CD14-positive monocyte (primary cell): ENCODE measurements at places on chromosomes 2 and 18.
A peak's percentile ranks its signal among the peaks of the same experiment; 100 is the strongest.

DNA sequence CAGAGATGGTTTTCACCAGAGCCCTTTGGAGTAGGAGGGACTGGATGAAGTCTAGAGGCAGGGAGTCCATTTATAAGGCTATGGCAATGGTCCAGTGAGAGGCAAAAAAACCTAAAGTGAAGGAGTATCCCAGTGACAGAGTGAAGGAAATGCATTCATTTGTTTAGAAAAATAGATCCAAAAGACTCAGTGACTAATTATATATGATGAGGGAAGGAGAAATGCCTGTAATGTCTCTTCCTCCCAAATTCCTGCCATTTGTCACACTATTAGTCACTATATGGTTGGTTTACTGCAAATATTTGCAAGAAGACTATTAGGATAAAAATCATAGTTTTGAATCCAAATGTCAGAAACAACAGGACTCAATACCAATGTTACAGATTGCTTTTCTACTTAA is 104.2 kb downstream of the ZNF521 start:
- no peak for DNase-seq

DNA sequence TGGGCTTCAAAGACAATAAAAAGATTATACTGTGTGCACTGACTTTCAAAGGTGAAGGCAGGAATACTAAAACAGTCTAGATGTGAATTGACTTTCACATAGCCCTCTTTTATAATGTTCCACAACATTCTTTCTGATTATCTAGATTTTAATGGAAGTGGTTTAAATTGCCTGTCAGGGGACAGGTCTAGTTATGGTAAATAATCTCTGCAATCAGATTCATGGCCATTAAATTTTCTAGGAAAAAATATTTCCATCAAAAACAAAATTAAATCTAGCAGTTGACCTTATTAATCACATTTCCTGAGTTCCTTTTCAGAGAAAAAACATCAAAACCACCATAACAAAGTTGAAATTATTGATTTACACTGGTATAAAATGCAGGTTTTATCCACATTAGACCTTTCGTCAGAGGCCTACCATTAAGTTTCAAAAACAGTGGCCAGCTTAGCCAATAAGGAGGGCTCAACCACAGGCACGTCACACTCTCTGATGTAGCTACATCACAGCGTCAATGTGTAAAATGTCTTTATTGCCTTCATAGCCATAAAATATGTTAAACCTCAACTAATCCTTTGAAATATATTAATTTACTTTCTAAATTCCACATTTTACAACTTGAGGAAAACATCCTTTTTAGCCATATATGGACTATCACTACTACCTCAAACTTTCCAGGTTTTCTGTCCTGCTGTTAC is 79.4 kb downstream of the NOL10 start:
- no peak for DNase-seq

DNA sequence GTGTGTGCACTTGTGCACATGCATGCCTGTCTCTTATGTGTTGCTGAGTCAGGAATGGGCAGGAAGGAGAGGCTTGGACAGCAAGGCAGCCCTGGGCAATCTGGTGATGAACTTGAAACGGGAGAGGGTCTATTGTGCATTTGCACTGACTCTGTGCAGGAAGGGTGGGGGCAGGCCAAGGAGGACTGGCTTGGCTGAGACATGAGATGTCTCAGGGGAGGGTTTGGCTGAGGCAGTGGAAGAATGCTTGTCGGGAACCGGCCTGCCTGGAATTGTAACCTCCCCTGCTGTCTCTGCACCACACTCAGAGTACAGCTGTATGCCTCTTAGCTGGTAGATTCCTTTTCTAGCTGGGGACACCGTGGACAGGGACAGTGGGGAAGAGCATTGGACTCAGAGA is 176.1 kb upstream of the TNP1 start:
- no peak for DNase-seq

DNA sequence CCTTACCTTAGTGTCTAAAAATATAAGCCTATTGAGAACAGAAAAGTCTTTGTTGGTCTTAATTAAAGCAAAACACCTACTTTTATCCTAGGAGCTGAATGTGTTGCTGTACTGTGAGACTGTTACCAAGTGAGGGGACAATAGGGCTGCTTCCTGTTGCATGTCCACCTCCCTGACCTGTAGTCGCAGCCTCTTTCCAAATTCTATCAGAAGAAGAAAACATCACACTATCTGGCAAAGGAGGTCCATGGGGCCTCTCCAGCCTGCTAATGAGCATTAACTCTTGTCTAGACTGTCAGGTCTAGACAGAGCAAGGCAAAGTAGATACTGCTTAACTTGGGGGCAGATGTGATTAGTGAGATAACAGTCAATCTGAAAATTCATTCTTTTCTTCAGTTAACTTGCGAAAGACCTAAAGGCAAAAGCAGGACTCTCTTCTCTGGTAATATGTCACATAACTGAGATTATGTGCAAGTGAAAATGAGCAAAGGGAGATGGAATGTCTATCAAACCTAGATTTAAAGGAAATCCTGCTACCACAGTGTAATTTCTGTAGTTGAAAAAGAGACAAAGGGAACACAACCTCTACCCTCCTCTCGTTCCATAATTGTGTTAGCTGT is 66.9 kb downstream of the CDH20 start:
- DNase-seq = no peak

- DNase-seq = no peak
Measured at GRCh38 chr18:2312440-2312839, 258.9 kb downstream of the METTL4 start.

DNA sequence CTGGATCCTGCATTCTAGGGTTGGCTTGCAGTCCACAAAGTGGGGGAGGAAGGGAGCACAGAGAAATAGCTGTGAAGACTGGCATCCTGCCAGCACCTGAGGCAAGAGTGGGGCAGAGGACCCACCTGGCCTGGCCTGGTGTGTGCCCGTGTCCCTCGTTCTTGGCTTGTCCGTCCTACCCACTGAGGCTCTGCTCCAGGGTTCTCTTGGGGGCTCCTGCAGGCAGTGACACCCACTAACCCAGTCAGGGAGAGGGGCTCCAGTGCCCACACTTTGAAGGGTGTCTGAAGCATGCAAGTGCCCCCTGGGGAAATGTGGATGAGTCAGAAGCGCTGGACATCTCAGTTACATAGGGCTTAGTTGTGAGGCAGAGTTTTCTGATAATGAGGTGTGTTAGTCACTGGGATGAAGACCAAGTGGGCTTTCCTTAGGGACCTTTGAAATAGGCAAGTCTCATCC is 79.4 kb downstream of the SLC4A3 start:
- no peak for DNase-seq

- DNase-seq = no peak
Measured at GRCh38 chr18:41244591-41245037, 710.4 kb upstream of the PIK3C3 start.

DNA sequence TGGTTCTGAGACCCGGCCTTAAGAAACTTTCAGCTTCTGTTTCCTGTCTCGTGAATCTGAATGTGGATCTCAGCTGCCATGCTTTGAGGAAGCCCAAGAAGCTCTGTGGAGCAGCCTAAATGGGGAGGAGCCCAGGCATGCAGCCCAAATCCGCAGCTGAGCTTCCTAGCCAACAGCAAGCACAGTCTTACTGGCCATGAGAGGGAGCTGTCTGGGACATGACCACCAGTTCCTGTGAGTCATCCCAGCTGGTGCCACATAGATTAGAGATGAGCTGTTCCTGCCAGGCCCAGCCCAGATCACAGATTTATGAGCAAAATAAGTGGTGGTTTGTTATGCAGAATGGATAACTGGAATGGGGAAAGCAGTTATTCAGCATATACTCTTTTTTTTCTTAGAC is 224.4 kb upstream of the APCDD1 start:
- DNase-seq = peak; percentile 31

GRCh38 chr2:168801961-168802858 is at the start of gene NOSTRIN:
Gene NOSTRIN, plus strand, starts transcription at chr2:168802637. Its CDS starts 10 bp downstream, at chr2:168802647.
- DNase-seq = no peak

DNA sequence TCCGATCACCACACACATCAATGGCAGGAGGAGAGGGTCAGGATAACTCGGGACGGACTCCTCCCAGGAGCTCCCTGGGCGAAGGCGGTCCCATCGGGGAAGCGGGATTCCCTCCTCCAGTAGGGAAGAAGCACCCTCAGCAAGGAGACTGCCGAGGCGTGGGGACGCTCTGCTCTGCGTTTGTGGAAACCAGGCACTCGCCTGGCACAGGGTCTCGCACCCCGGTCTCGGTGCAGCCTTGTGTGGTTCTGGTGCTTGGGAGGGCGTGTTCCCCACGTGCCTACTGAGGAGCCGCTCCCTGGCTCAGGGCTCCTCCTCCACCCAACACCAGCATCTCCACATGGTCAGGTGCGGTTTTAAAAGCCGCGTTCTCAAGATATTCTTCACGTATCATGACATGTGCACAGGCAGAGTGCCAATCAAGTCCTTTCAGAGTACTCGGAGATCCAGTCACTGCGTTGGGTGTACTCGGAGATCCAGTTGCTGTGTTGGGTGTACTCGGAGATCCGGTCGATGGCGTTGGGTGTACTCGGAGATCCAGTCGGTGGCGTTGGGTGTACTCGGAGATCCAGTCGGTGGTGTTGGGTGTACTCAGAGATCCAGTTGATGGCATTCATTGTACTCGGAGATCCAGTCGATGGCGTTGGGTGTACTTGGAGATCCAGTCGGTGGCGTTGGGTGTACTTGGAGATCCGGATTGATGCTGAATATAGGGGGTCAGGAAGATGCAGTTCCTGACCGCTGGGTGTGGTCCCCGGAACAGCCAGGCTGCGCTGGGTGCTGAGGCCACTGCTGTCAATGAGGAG is 117.5 kb downstream of the RTP5 start:
- no peak for DNase-seq

GRCh38 chr2:173828189-173829142 is 136.7 kb downstream of the SP3 start:
- no peak for DNase-seq

GRCh38 chr18:73981796-73982195 is 165.8 kb downstream of the FBXO15 start:
- DNase-seq = no peak

GRCh38 chr2:158795195-158795924 is at the start of gene DAPL1:
Gene DAPL1, plus strand, starts transcription at chr2:158795317. Its CDS starts 56 bp downstream, at chr2:158795373.
- no peak for DNase-seq

GRCh38 chr18:13641551-13642439 is 84.6 kb downstream of the FAM210A start:
- DNase-seq = peak; percentile 27

DNA sequence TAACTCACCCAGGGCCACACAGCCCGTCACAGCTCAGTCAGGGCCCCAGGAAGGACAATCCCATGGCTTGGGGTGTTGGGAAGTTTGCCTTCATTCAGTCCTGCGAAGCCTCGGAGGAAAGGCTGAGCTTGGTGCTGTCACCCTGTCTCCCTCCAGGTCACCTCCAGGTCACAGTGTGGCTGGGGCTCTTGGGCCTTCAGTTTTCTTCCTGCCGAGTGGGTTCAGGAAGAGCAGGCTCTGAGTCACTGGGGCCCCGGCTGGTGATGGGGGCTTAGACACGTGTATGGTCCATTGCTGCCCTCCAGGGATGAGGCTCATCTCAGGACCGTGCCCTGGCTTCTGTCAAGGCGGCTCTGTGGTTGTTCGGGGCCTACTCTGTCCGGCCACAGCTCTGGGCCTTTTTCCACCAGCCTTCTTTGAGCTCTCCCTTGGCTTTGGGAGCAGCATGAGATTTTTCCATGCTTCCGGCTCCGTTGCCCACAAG is 118.6 kb downstream of the INHBB start:
- DNase-seq = no peak

GRCh38 chr2:191479680-191480023 is 198.3 kb upstream of the NABP1 start:
- no peak for DNase-seq
